ENCODE measurements at places on chromosomes 2 and 18.

- no peak for DNase-seq
Measured at GRCh38 chr2:181169503-181169902, 189.1 kb downstream of the UBE2E3 start.

DNA sequence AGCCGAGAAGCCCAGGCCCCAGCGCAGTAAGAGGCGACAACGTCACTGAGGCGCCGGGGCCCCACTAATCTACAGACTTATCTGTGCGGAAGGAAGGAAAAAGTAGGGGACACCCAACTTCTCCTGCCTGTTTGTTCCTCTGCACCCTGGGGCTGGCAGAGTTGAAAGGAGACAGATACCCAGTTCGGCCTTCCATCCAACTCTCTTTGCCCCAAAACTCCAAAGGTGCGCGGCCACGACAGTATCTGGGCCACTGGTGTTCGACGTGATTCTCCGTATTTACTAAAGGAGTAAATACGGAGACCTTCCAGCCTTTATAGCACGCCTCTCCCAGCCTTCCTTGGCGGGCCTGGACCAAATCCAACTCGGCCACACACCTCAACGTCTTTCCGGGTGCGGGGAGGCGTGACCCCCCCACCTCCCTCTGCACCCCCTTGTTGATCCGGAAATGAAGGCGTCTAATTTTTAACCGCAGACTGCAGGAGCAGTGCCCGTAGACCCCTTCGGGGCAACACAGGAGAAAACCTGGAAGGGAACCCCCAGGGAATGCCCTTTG lies 1.6 kb downstream of the SMAD7 start:
- DNase-seq = no peak

DNA sequence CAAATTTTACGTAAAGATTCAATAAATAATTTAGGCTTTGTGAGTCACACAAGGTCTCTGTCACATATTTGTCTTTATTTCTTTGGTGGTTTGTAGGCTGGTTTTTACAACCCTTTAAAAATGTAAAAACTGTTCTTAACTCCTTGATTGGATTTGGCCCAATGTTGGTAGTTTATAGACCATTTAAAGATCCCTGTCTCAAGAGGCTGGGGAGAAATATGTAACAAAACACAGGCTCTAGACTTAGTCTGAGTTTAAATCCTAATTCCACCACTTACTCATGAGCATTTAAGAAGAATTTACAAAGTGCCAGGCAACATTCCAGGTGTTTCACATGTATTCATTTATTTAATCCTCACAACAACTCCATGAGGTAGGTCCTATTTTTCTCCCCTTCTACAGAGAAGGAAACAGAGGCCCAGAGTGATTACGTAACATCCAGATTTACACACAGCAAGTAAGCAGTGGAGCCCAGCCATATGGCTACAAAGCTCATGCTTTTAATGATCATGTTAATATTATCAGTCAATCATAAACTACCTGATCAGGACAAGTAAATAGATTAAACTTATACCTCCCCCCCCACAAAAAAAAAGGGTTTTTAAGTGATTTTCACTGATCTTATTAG lies 416.6 kb upstream of the ACVR2A start:
- no peak for DNase-seq

- DNase-seq = no peak
Measured at GRCh38 chr2:157840568-157841156, 35.5 kb downstream of the ACVR1 start.

- no peak for DNase-seq
Measured at GRCh38 chr2:119483395-119483753, 40.9 kb downstream of the SCTR start.

DNA sequence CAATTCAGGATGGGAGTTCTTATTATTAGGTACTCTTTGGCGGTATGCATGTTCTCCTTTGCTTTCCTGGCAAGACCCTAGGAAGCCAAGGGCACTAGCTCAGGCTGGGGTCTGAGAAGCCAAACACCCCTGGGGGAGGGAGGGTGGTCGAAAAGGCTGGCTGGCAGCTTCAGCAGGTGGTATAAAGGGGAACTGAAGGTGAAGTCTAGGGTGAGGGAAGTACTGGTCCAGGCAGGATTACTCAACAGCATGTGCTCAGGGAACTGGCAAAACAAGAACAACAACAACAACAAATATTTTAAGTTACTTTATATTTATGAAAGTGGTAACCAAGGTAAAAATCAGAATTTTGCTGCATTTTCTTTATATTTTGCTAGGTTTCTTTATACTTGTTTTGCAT lies 40.7 kb upstream of the PCBP1 start:
- DNase-seq = no peak

GRCh38 chr2:164622338-164623106 lies 1.2 kb upstream of the GRB14 start:
- DNase-seq = no peak

GRCh38 chr2:70966681-70967080 lies 11.7 kb upstream of the ANKRD53 start:
- DNase-seq = no peak

- DNase-seq = no peak
Measured at GRCh38 chr18:41873730-41874129, 81.3 kb upstream of the PIK3C3 start.

DNA sequence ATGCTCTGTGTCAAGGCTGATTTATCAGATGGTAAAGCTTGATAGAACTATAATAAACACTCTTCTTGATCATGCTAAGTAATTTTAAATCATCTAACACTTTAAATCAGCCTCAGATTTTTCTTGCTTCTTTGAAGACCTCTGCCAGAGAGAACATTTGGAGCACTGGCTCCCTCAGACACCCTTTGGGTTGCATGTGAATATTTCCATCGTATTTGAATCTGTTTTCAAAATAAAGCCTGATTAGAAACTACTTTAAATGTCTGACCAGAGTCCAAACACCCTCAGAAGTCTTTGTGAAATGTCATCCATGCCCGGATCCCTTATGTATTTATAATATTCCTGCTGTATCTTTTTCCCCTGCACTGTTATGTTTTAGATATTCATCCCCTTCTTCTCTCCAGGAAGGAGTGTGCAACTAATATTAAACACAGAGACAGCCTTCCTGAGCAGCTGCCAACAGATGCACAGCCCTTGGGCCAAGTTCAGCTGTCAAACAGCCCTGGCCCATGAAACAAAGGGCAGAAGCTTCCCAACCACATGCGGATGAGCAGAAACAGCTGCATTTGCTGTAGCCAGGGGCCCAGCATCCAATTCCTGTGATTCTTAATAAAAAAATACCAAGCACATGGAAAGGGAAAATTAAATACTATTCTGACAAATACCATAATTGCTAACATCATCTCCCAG lies 46.5 kb downstream of the DPP10 start:
- no peak for DNase-seq

DNA sequence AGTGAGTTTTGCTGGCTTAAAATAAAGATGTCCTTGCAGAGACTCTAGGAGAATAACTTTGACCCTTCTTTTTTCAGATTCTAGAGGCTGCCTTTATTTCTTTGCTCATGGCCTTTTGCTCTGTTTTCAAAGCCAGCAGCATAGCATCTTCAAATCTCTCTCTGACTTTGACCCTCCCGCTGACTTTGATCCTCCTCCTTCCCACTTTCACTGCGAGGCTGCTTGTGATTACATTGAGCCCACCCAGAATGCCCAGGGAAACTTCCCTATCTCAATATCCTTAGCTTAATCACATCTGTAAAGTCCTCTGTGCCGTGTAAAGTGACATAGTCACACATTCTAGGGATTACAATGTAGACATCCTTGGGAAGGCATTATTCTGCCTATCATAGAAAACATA lies 23.9 kb downstream of the TACR1 start:
- DNase-seq = no peak

DNA sequence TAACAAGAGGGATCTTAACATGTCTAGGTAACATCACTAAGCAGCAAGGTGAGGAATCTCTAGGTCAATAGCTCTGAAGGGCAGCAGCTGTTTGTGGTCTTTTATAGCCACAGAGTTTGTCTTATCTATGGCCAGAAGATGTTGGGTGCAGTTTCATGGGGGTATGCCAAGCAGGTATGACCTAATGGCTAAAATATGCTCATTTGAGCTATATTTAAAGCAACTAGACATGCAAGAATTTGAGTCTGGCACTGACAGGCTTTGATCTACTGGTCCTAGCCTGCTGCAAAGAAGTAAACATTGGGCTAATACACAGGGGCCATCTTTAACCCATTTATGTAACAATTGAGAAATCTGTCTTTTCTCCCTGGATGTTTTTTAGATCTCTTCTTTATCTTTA lies 13.9 kb upstream of the UGP2 start:
- no peak for DNase-seq

DNA sequence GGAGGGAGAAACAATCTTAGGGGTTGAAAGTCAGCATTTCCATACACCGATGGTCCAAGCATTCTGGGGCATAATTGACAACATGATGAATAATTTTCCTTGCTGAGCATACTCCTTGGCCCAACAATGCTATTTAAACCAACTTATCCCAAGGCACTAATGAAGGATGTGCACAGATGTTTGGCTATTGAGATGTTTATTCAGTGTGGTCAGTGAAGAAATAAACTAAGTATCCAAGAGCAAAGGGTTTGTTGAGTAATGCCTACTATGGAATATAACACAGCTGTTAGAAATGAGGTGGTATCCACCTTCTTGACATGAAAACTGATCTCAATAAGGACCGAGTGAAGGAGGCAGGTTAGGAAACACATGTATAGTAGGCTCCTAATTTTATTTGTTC lies 53.9 kb upstream of the RAB6D start:
- no peak for DNase-seq

GRCh38 chr2:38176619-38177021 lies 100.7 kb upstream of the CYP1B1 start:
- DNase-seq = no peak

GRCh38 chr2:23502096-23502495 lies 117.1 kb downstream of the KLHL29 start:
- DNase-seq = no peak

GRCh38 chr2:28566521-28567041 lies 70.7 kb downstream of the PLB1 start:
- peak; percentile 91 for DNase-seq

GRCh38 chr2:28413152-28413898 lies 20.7 kb downstream of the FOSL2 start:
- DNase-seq = no peak

DNA sequence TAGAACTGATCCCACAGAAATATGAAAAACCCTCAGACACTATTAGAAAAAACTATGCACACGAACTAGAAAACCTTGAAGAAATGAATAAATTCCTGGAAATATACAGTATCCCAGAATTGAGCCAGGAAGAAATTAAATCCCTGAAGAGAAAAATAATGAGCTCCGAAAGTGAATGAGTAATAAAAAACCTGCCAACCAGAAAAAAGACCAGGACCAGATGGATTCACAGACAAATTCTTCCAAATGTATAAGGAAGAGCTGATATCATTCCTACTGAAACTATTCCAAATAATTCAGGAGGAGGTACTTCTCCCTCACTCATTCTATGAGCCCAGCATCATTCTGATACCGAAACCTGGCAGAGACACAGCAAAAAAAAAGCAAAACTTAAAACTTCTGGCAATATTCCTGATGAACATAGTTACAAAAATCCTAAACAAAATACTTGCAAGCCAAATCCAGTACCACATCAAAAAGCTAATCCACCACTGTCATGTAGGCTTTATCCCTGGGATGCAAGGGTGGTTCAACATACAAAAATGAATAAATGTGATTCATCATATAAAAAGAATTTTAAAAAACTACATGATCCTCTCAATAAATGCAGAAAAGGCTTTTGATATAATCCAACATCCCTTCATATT lies 1397.6 kb upstream of the DDX18 start:
- DNase-seq = no peak

- DNase-seq = no peak
Measured at GRCh38 chr2:109418716-109419115, 195.1 kb downstream of the SEPTIN10 start.

DNA sequence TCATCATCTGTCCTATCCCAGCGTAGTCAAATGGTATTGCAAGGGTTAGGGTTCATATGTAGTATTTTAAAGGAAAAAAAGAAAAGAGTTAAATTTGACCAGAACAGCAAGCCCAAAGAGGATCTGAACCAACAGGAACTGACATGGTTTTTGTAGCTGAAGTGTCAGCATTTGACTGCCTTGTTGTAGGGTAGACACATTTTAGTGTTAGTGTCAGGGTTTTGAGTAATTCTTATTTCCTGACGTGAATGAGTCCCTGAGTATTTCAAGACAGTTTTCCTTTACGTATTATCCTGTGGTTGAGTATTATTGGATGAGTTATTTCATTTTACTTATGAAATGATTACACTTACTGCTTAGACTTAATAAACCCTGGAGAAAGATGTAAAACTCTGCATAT lies 173.3 kb upstream of the ZEB2 start:
- no peak for DNase-seq

GRCh38 chr2:109325570-109325969 lies 196.6 kb downstream of the SH3RF3 start:
- no peak for DNase-seq

GRCh38 chr2:204917089-204917701 lies 371.9 kb downstream of the PARD3B start:
- no peak for DNase-seq

- DNase-seq = no peak
Measured at GRCh38 chr2:24304098-24304497, 56.2 kb downstream of the ITSN2 start.

- no peak for DNase-seq
Measured at GRCh38 chr2:170690640-170691039, 24.5 kb upstream of the SP5 start.

GRCh38 chr2:195363496-195363895 lies 293.5 kb upstream of the SLC39A10 start:
- no peak for DNase-seq
